ENCODE measurements at places on chromosomes 2 and 18.

- no peak for DNase-seq
These were observed 18.8 kb upstream of the MREG start for GRCh38 chr2:216031960-216032689.

GRCh38 chr2:139964721-139965440 is 1184.7 kb upstream of the NXPH2 start:
- DNase-seq: no peak

- no peak for DNase-seq
These were observed 103.7 kb downstream of the KCNH7 start for GRCh38 chr2:162734866-162735265.

DNA sequence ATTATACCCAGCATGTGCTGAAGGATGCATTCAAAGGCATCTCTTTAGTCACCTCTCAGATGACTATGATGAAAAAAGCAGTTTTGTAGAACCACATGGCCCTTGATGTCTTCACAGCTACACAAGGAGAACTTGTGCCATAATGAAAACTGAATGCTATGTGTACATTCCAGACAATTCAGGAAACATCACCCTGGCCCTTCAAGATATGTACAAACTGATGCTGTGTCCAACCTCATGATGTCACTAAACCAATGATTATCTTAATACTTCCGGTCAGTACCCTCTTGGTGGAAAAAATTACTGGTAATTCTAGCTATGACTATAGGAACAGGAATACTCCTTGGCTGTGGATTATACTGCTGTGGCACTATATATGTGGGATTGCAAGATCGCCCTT is 20.0 kb downstream of the DUSP11 start:
- no peak for DNase-seq

GRCh38 chr2:148650881-148651280 is 6.3 kb downstream of the EPC2 start:
- no peak for DNase-seq

GRCh38 chr2:85704800-85705679 is 10.9 kb downstream of the GNLY start:
- no peak for DNase-seq

DNA sequence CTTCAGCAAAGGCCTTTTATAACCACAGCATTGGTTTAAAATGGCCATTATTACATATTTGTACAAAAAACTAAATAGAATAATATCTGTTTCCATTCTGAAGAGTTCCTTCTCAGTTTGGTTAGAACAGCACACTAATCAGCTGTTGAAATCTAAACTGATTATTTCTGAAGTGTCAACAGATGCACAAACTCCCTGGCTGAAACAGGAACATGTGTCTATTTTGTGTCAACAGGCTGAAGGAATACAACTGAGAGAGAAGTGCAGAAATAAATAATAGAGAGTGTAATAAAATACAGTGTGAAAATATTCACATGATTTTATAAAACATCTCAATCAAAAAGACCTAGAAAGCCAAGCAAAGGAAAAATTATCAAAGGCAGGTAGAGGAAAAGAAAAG is 29.7 kb downstream of the IKZF2 start:
- DNase-seq: no peak

GRCh38 chr2:218392459-218392858 is 7.2 kb upstream of the CTDSP1 start:
- DNase-seq: no peak

- DNase-seq: no peak
These were observed 99.5 kb downstream of the MAIP1 start for GRCh38 chr2:200054681-200055468.

GRCh38 chr2:18662689-18663088 is 73.3 kb upstream of the NT5C1B start:
- DNase-seq: no peak

GRCh38 chr2:221422516-221423209 is 149.4 kb downstream of the EPHA4 start:
- no peak for DNase-seq

DNA sequence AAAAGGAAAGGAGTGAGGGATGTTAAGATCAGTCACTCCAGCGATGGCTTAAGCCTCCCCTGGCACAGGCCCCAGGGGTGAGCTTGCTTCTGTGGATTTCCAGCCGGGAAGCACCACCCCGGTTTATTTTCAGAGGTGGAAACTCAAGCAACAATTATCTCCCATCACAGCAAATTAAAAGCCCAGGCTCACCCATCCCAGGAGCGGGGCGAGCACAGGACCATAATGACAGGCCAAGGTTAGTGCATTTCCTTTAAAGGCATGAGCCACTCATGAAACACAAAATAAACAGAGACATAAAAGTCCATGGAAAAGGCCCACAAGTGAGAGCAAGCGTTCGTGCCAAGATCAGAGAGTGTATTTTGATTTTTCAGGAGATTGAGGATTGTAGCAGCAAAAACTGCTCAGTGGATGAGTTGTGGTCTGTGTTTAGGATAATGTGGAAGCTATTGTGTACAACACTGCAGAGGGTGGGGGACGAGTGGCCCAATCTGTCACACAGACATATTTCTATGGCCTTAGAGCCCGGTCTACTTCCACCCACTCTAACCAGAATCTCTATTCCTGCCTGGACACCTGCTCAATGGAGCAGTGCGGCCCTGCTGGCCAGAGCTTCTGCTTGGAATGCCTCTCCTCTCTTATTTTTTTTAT is 111.4 kb upstream of the CDC42EP3 start:
- no peak for DNase-seq

DNA sequence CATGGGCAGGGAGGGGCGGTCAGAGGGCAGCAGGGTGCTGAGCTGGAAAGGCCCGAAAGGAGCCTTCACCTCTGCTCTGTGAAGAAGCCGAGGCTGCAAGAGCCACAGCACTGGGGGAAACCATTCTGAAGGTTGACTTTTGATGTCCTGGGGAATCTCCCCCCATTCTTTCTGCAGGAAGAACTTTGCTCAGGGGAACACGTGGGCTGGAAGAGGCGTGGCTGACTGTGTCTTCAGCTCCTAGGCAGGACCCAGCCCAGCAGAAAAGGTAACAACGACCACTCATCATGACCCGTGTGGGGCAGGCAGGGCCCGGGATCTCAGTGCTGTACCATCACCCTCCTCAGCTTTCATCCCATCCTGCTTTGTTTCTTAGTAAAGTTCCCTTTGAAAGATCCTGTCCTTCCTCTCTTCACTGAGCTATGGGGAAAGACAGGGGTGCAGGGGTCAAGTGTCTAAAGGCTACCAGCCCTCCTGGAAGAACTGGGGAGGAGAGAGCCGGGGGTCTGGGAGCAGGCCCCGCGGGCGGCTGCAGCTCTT is 312.7 kb downstream of the CELF4 start:
- DNase-seq: no peak

DNA sequence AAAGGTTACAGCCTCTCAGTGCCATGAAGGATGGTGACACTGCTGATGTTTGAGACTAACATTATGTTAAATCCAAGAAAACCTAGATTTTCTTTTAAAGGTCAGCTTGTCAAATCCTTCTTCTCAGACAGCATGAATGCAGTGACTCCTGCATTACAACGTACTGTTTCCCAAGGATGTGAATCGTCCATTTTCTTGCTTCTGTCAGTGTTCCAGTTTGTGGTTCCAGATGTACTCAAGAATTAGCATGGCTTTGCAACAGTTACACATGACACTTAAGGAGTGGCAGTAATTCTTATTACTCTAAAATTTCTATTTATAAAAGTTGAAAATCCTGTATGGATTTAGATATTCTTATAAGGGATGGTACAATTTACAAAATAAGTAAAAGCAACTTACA is 1.5 kb upstream of the TTC39C start:
- no peak for DNase-seq

- no peak for DNase-seq
These were observed 61.0 kb downstream of the EIPR1 start for GRCh38 chr2:3316456-3317276.

DNA sequence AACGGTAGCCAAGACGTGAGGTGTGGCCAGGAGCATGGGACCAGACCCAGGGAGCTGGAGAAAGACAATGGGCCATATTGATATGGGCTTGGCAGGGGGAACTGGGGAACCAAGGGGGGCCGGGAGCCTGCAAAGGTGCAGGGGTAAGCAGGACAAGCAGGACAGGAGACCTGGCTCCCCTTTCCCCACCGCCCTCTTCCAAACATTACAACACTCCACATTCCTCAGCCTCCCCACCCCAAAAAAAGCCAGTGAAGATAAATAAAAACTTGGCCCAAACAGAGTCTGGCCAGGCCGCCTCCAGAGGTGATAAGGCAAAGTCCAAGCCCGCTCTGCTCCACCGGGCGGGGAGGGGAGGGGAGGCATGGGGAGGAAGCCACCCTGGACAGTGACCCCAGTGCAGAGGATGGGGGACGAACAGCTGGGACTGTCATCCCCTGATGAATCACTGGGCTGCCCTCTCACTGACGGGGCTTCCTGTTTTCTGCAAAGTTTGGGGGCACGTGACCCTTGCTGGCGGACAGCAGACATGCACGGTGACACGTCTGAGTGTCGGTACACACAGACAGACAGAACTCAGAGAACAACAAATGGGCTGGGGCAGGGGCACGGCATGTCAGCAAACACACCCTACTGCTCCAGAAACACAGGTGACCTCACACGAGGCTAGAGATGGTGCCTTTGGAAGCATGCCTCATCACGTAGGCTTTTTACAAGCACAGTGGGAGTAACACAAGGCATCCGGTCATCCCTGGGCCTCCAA is 100.2 kb downstream of the TNS1 start:
- no peak for DNase-seq

DNA sequence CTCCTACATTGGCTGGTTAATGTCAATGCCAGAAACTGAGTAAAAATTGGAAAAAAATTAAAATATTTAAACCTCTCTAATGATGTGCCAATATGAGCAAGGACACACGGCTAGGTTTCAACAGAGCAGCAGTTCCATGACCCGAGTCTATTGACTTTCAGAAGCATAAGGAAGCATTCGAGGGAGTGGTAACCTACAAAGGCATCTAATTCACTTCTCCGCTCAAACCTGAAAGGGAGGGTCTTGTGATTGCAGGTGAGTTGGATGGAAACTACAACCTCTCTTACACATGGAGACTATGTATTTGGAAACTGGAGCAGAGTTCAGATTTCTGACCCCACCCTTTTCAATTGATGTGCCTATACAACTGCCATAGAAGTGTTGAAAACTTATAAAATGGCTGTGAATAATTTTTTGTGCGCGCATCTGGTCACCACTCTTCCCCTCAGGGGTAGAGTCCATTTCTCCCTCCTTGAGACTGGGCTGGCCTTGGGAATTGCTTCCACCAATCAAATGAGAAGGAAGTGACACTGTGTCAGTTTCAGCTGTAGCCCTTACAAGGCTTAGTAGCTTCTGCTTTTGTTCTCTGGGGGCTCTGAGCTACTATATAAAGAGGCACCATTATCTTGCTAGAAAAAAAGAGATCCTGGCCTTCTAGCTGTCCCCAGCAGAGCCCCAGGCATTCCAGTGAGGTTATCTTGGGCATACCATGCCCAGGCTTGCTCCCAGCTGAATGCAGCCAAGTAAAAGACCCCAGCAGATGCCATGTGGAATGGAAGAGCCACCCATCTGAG is 278.0 kb downstream of the EPHA4 start:
- no peak for DNase-seq

- no peak for DNase-seq
These were observed 5.0 kb downstream of the EMILIN2 start for GRCh38 chr18:2851771-2852170.

- no peak for DNase-seq
These were observed 43.6 kb downstream of the ADI1 start for GRCh38 chr2:3475771-3476170.

- DNase-seq: no peak
These were observed 1376.4 kb upstream of the CRIM1 start for GRCh38 chr2:34979148-34979547.

DNA sequence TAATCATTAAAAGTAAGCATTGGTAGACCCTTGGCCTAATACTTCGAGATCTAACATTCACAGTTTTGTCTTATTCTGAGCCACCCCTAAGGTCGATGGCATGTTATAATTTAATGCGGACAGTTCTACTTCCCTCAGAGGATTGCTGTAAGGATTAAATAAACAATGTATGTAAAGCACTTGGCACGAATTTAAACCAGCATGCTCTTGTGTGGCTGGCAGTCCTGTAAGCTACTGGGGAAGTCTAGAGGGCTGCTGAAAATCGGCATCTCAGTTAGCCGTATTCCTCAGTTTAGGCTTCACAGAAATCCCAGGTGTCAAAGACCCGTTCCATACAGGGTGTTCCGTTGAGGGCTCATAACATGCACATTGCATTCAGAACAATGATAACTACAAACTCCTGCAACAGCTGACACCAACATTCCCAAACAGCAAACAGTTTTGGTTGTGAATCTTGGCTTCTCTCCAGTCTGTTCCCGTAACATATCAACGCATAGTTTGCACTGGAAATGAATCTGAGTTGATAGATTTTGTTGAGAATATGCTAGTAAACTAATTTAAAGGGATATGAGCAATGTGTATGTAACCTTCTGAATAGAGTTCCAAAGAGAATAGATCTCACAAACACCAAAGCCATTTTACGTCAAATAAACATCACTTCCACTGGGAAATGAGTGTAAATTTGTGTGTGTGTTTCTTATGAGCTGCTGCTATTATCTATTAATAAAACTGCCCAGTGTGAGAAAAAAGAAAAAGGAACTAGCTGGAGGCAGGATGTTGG is 52.2 kb upstream of the ACKR3 start:
- no peak for DNase-seq

DNA sequence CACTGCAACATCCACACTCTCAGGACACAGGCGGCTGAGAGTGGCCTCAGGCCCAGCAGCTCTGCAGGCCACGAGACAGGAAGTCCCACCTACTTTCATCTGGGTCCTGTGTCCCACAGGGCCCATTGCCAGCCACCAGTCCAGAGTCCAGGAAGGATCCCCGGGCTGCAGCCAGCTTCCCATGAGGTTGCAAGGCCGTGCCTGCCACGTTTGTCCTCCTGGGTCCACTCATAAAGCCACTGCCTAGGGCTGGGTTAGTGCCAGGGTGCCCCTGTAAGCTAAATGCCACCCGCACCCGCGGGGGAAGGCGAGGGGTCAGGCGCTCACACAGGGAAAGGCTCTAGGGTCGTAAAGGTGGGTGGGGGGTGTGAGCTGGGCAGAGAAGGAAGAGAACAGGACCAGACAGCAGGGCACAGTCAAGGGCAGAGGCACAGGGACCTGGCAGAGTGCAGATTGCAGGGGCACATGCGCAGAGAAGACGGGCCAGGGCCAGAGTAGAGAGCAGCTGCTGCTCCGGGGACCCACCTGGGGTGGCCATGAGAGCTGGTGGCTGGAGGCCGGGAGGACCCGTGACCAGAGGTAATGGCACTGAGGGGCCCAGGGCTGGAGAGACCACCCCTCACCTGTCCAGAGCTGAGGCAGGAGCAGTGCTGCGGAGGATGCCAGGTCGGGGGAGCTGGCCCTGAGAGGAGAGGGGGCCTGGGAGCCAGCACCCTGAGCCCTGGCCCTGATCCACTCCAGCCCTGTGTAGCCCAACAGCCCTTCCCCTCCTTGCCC is 8.0 kb downstream of the AGXT start:
- DNase-seq: no peak

- DNase-seq: no peak
These were observed 9.8 kb downstream of the TMEM131 start for GRCh38 chr2:97985998-97986397.

- no peak for DNase-seq
These were observed 304.8 kb downstream of the CDCA7 start for GRCh38 chr2:173659509-173659908.

GRCh38 chr2:105428387-105429018 is 29.7 kb upstream of the FHL2 start:
- no peak for DNase-seq

GRCh38 chr2:26058390-26058789 is 24.5 kb downstream of the RAB10 start:
- no peak for DNase-seq
